ENCODE measurements at places on chromosomes 6 and 20.

DNA sequence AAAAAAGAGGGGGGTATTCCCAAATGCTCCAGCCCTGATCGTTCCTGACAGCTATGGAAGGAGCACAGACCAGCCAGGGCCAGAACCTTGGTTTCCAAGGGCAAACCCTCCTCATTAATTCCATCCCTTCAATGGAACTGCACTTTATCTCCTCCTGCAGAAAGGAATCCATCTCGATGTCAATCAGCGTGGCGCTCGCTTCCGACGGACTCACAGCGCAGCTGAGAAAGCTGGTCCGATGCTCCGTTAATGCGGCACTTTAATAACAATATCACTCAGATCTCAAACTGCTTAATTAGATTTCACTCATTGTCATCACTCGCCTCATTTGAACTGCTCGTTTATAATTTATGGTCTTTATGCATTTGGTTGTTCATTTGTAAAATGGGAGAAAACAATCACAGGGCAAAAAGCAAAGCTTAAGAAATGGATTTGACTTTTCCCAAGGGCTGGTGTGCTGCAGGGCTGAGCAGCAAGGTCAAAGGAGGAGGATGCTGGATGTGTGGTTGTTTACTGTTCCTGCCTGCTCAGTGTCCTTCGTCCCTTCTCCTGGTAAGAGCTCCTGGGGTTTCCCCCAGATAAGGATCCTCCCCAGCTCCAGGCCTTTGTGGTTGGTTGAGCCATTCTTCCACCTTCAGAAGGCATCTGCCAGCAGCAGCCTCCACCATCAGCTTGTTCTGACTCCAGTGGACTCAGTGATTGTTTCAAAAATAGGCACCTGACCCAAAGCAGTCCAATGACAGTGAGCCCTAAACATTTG is 152.7 kb downstream of the ANKRD60 start:
- DNase-seq: no peak

- no peak for DNase-seq
Observed at GRCh38 chr6:156487877-156488276, 289.3 kb upstream of the ARID1B start.

- no peak for DNase-seq
Observed at GRCh38 chr20:18527836-18528235, 20.1 kb downstream of the SEC23B start.

GRCh38 chr20:57605045-57605444 is 15.2 kb downstream of the ZBP1 start:
- DNase-seq: no peak

- no peak for DNase-seq
Observed at GRCh38 chr20:60107621-60108390, 149.6 kb downstream of the CDH26 start.

DNA sequence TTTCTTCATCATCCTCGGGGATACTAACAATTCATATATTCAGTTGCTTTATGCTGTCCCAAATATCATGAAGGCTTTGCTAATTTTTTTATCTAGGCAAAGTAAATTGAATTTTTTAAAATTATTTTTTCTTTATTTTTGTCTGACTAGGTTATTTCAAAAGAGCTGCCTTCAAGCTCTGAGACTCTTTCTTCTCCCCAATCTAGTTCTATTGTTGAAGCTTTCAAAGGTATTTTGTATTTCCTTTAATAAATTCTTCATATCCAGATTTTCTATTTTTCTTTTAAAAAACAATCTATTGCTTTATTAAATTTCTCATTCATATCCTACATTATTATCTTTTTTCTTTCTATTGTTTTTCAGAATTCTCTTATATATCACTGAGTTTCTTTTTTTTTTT is 16.8 kb downstream of the TRIM15 start:
- no peak for DNase-seq

DNA sequence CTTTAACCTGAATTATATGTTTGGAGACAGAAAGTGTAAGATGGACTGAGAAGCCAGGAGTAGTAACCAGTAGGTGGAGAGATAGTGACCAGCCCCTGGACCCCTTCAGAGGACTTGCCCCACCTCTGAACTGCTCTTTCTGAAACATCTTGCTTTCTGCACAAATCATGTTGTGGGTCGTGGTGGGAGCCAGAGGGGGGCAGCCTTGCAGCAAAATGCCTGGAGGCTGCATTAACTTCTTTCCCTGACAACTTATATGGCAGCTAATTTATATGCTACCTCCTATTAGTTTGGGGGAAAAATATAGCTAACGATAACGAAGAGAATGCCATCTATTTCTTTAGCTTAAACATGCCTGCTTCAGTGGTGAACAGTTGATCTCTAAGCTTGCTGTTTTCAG is 859.8 kb downstream of the MAFB start:
- DNase-seq: no peak

DNA sequence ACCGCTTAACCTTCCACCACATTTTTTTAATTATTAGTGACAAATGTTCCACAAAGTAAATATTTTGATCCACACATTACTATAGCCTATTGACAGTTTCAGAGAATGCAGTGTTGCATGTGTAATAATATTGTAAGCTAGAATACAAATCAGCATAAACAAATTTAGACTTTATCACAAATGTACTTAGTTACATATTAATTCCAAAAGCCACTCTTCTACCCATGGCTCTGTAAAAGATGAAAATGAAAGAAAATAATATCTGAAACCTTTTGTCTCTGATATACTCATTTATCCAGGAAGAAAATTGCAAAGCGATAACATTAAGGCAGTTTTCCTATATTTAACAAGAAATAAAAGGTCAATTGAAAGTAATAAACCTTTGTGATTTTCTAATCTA is 954.0 kb upstream of the MAN1A1 start:
- DNase-seq: no peak

GRCh38 chr6:4351520-4352321 is 216.3 kb upstream of the ECI2 start:
- DNase-seq: peak; percentile 42

DNA sequence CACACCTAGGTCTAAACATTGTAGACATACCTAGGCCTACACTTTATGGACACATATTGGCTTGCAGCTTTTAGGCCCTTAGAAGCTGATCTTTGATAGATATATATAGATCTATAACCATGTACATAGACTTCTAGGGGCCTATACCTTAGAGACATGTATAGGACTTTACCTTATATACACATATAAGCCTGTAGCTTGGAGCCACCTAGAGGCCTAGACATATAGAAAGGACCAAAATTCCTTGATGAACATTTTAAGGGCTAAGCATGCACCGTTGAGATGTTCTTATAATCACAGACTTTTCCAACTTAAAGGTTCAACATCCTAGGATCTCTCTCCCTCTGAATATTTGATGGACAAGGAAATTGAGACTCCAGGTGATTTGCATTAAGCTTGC is 371.7 kb upstream of the SASH1 start:
- no peak for DNase-seq

GRCh38 chr20:11972478-11972877 is 54.8 kb downstream of the BTBD3 start:
- no peak for DNase-seq

GRCh38 chr20:18287546-18287914 is 797 bp upstream of the ZNF133 start:
- DNase-seq: no peak

GRCh38 chr6:38604700-38605099 is 35.0 kb downstream of the BTBD9 start:
- DNase-seq: no peak

DNA sequence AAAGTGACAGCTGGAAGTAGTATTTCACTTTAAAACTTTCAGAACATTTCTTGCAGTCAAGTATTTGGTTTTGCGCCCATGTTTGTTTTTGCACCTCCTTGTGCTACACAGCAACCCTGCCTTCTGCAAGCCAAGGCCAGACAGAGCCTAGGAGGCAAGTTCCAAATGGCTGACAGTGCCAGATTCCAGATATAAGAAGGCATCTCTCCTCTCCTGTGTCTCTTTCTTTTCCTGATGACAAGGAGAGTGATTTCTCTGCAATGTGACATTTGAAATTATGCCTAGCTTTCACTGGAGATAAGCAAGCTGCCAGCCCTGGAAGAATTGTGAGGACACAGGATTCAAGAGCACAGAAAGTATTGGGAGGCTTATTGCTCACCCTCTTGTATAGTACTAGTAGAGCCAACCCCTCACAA is 149.1 kb upstream of the TENT5A start:
- no peak for DNase-seq

GRCh38 chr6:146590492-146590891 is 8.3 kb upstream of the ADGB start:
- no peak for DNase-seq

DNA sequence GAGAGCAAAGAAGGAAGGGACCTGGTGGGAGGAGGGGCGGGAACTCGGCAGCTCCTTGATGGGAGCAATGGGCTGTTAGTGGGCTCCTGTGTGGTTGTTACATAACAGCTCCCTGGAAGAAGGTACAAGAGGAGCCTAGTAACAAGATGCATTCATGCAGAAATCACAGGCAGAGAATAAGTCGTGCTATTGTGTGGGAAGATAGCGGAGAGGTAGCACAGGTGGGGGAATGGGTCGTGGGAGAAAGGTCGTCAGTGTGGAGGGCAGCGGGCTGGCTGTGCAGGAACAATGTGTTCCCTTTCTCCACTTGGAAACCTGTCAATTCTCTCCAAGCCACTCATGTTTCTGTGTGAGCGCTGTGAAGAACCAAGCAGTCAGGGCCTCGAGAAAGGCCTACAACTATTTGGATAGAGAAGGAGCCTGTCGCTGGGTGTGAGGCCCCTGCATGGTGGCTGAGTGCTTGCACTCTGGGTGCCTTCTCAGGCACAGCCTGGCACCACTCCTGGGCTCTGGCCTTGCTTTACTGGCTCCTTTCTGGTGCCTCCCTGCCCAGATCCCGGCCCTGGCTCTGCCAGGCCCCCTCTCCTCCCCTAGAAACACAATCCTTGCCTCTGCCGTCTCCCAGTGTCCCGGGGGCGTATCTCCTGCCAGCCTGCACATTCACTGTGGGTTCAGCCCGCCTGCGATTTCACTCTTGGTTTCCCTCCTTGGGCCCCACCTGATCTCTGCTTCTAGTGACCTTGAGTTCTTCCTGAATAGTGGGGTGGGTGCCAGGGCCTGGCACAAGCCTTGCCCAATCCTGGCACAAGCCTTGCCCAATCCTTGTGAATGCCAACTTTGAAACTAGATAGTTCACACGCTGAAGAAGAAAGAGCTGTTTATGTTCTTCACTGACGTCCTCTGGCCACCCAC is 7.4 kb upstream of the FGD2 start:
- DNase-seq: peak; percentile 54

DNA sequence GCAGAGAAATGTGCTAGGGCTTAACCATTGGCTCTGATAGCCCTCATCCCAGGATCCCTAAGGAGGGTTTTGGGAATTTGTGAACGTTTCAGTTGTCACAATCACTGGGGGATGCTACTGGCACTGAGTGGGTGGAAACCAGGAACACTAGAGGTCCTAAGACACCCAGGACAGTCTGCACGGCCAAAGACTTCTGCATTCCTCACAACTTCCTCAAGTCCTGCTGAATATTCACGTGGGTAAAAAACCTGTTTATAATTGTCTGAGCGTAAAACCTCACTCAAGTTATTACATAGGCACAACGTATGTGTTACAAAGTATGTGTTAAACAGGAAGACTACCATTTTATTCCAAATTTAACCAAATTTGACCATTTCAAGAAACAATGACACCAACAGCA is 52.4 kb downstream of the GMDS start:
- DNase-seq: no peak

DNA sequence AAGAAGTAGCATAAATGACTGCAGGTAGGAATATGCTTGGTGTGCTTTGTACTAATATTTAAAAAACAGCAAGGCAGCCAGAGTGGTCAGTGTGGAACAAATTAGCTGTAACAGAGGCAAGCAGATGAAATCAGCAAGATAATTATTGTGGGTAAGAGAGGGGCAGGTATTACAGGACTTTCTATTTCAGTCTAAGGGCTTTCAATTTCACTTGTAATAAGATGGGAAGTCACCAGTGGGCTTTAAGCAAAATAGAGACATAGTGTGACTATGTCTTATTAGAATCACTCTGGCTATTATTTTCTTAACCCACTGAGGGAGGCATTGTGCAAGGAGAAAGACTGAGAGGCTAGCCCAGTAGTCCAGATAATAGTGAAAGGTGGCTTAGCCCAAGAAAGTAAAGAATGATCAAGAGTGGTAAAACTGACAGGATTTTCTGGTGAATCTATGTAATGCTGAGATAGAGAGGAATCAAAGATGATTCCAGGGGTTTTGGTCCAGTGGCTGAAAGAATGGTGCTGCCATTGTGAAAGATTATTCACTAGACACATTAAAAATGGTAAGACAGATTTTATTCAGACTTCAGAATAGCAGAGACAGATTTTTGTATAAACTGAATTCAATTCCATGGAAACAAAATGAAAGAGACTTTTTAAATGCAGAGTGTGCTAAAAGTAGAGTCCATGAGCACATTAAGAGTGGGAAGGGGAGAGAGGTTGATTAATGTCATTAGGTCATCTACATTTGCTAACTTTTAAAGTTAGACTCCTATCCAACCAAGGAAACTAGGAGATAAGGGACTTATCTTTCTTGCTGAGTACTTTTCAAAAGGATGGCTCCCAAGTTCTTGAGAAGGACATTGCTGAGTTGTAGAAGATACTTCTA is 1136.0 kb downstream of the HACE1 start:
- no peak for DNase-seq

DNA sequence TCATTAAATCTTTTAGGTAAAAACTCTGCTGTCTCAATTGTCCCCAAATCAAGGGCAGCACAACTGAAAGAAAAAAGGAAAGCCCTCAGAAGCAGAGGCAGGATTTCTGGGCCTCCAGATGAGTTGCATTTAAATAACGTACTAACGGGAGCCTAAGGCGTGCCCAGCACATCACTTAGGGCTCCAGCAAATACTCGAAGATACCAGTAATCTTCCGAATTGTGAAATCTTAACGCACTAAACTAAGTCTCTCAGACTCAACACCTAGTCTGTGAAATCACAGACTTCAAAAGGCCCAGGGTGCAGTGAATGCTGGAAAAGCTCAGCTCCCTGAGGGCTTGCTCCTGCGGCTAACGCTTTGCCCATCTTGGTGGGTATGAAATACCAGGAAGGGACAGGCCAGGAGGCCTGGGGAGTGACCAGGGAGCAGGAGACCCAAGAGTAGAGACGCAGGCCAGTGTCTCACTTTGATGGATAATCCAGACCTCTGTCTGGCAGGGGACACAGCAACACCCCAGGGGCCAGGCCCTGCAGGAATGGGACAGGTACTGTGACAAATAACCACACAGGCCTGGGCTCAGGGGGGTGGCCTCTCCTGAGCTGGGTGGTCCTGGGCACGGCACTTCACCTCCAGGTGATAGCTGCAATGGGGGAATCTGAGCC is 36.4 kb downstream of the RRBP1 start:
- DNase-seq: no peak
